ENCODE measurements at places on chromosomes 13 and 19.

DNA sequence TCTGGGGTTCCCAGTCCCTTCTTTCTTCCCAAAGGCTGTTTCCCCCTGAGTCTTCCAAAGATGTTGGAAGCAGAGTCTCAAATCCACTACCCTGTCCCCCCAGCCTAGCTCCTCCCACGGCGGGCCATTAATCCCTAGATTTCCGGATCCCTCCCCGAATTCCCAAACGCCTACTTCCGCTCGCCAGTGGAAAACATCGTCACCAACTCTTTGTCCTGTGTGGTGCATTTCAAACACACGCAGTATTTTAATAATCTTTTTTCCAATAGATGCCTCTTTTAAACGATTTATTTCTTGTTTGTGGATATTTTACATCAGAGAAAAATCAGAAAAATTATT, 610 bp downstream of the ZNF791 start:
- DNase-seq: no peak

GRCh38 chr19:3302755-3303154, 63.6 kb upstream of the NFIC start:
- DNase-seq: no peak

- no peak for DNase-seq
These were observed 17.9 kb upstream of the TINCR start for GRCh38 chr19:5585461-5586299.

DNA sequence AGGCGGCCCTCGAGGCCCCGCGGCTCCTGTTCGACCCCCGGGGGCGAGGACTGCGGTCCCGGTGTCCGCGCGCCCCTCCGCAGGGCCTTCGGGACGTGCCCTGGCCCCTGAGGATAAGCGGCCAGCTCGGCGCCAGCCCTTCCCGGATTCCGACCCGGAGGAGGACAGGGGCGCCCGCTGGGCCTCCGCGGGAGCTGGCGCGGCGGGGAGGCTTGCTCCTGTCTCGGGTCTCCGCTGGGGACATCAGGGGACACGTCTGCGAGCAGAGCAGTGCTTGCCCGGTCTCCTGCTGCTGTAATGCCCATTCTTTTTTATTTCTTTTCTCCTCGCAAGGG, 829 bp downstream of the B3GLCT start:
- DNase-seq: no peak

DNA sequence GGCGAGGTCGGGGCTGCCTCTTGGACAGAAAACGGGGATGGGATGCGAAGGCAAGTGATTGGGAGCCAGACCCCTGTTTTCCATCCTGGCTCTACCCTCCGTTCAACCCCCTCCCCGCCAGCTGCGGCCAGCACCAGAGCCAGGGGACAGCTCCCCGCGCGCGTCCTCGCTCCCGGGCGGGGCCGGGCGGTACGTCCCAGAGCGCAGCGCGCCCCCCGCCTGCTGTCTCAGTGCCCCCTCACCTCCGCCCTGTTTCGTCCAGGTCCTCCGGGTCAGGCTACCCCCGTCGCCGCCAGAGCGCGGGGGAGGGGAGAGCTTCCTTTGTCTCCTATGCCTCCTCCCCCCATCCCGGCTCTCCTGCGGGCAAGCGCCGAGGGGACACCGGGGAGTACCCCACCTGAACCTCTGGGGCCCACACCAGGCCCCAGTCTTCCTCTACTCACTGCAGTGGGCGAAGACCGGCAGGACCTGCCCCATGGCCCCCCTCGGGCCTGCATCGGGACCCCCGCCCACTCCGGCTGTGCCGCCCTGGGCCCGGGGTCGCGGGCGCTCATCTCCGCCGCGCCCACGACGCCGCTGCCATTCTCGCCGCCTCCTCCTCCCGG, 396 bp downstream of the RTN2 start:
- no peak for DNase-seq

GRCh38 chr19:33207040-33207620, 13.0 kb downstream of the LRP3 start:
- DNase-seq: no peak

DNA sequence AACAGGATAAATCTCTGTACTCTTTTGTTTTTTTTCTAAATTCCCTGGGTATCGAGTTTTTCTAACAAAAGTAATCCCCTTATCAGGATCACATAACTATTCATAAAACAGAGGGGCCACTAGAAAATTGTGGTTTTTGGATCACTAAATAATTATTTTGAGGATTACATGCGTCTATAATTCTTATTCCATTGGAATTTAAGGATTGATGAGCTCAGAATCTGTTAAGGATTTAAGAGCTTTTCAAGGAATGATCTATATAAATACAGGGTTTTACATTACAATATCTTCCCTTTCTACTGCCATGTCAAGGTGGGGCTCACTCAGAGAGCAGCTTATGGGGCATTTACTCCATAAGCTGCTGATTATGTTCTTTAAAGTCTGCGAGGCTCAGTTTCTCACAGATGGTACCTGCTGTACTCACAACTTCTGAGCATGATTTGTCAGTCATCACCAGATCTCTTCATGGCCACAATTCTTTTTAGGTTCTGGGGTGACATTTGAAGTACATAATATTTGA, 449.8 kb downstream of the PCDH17 start:
- DNase-seq: no peak

- DNase-seq: no peak
These were observed 39.4 kb downstream of the VAV1 start for GRCh38 chr19:6811906-6812305.

DNA sequence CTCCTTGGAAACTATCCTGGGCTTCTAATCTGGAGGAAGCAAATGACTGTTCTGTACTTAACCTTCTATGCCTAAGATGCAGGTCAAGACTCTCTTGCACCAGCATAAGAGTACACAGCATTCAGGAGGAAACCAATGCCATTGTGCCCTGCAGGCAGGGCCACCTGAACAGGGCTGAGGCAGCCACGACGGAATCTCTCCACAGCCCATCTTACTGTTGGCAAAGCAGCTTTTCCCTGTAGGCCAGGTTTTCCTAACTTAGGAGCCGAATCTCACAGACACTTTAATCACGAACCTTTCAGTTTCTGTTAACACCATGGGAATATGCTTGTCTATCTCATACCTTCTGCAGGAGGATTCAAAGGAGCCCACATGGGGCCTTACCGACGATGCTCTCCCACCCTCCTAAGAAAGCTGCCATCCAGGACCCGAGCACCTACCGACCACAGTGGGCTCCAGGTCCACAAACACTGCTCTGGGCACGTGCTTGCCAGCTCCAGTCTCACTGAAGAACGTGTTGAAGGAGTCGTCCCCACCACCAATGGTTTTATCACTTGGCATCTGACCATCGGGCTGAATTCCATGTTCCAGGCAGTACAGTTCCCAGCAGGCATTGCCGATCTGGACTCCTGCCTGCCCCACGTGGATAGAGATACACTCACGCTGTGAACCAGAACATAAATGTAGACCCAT, 2.6 kb downstream of the TUBA3C start:
- DNase-seq: no peak

DNA sequence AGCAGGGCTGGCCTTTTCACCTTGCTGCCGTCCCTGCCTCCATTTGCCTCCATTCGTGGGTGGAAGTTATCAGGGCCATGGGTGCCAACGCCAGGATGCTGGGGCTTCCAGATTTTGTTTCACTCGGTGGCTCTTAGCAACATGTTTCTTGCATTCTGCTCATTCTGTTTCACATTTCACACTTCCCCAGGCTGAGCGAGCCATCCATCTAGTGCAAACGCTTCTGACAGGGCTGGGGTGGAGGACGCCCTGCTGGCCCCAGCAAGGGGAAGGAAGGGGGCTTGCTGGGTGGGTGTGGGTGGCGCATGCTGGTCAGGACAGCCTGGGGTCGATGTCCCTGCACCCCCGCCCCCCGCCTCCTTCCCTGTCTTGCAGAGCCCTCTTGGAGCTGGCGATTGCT, 165.2 kb downstream of the URI1 start:
- no peak for DNase-seq

DNA sequence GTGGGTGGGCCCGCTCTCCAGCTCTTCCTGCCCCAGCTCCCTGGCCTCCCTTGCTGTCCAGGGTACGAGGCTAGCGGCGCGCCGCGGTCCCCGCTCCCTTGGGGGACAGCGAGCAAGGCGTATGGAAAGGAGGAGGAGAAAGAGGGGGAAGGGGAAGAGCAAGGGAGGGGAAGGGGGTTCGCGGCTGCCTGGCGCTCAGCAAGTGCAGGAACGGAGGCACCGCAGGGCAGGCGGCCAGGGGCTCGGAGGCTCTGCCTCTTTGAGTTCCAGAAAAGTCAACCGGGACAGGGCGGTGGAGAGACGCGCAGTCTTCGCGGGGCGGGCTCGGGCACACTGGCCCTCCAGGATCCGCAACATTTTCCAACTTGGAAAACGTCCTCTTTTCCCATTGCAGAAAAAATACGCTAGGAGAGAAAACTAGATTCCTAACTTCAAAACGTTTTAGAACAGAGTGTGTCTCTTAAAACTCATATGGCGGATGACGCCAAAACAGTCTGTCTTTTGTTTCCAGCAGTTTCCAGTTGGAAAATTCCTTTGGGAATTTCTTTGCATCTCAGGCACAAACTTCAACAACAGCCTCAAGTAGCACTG, 23.1 kb upstream of the TNFRSF19 start:
- DNase-seq: no peak

DNA sequence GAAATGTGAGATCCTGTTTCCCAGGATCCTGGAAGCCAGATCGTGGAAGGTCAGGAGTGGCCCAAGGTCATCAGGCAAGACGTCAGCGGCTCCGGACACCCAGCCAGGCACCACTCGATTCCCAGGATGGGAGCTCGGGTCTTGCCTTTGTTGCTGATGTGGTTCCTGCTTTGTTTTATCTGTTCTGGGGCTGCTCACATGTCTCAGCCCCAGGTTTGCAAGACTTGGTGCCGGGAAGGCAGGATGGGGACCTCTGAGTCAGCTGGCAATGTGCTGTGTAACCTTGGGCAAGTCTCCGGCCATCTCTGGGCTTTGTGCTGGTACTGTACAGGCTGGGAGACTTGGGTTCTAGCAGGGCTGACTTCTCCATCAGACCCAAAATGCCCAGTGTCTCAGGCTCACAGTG, 1.4 kb upstream of the FCHO1 start:
- no peak for DNase-seq

GRCh38 chr19:28577233-28577632, 635.7 kb downstream of the UQCRFS1 start:
- no peak for DNase-seq

GRCh38 chr19:13078897-13079541, 23.6 kb downstream of the LYL1 start:
- no peak for DNase-seq

DNA sequence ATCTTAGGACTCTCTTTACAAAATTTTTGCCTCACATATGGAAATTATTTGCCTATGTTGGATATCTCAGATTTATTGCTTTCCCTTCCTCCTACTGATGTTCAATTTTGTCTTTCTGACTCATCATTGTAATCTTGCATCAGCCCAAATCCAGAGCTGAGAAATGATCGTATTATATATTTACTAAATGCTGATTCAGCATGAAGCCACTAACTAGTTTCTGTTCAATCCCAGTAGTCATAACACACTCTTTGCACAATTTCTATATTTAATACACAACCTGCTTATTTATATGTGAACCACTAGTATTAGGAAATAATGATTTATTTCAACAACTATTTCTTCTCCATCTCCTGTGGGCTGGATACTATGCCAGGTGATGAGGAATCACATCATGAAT, 161.1 kb upstream of the PCDH17 start:
- no peak for DNase-seq

DNA sequence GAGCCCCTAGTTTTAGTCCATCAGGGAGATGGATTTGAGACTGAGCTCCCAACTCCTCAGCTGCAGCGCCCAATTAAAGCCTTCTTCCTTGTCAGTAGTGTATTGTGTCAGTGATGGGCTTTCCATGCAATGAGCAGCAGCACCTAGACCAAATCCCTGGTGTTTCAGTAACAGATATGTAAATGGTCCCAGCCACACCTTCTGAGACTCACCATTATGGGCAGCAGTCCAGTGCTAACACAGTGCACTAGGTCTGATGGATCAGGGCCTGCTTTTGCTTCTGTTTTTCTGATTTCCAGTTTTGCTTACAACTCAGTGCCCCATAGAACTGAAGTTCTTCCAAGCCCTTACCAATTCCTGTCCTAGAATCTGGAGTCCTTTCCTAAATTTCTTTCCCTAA, 41.8 kb upstream of the MIR17HG start:
- no peak for DNase-seq

DNA sequence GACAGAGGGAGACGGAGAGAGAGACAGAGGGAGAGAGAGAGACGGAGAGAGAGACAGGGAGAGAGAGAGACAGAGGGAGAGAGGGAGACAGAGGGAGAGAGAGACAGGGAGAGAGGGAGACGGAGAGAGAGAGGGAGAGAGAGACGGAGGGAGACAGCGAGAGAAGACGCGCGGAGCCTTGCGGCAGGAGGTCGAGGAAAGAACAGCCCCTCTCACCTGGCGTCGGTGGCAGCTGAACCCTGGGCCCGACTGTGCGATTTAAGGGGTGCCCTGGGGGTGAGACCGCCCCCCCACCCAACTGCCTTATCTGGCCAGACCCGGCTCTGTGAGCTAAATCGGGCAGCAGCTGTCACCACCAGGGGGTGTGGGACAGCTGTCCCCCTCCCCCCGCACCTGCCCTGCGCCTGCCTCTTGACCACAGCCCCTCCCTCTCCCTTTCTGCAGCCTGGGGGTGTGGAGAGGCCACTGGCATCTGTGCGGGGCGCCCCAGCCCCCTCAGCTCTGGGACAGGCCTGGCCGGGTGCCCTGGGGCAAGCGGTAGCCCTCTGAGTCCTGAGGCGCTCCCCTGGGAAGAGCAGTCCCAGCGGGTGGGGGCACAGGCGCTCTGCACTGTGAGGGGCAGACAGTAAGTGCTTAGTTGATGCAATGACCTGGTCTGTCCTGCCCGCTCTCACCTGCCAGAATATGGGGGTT, 10.8 kb downstream of the JOSD2 start:
- no peak for DNase-seq

DNA sequence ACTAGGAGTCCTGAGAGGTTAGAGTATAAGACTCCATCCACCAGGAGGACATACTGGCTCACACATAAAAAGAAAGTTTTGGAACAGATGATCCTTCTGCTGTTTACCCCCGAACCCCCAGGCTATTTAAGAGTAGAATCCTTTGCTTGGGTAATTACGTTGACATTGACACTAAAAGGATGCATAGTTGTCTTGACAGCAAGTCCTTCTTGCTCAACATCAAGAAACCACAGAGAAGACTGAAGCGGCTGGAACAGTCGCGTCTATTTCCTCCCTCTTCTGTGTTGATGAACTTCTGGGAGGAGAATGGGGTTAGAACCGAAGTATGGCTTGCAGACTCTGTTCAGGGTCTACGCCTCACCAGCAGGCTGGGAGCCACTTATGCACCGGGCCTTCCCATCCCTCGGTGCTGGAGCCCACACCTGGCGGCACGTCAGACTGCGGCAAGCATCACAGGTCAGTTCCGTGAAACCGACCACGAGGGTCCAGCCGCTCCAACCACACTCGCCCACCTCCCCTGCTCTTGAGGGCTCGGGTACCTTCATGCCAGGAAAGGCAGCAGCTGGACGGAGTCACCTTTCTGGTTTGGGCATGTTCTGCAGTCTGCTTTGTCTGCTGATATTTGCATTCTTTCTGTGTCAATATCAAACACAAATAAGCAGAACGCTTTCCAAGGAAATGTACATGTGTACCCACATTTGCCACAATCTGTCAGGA, 42.4 kb upstream of the RANBP3 start:
- DNase-seq: no peak

- no peak for DNase-seq
These were observed 13.9 kb upstream of the HS6ST3 start for GRCh38 chr13:96075953-96076543.

- DNase-seq: no peak
These were observed 15.1 kb downstream of the CRTC1 start for GRCh38 chr19:18698321-18699167.

- DNase-seq: no peak
These were observed 437.6 kb downstream of the HS6ST3 start for GRCh38 chr13:96527497-96527896.
